ENCODE measurements at places on chromosomes 6 and 20.

DNA sequence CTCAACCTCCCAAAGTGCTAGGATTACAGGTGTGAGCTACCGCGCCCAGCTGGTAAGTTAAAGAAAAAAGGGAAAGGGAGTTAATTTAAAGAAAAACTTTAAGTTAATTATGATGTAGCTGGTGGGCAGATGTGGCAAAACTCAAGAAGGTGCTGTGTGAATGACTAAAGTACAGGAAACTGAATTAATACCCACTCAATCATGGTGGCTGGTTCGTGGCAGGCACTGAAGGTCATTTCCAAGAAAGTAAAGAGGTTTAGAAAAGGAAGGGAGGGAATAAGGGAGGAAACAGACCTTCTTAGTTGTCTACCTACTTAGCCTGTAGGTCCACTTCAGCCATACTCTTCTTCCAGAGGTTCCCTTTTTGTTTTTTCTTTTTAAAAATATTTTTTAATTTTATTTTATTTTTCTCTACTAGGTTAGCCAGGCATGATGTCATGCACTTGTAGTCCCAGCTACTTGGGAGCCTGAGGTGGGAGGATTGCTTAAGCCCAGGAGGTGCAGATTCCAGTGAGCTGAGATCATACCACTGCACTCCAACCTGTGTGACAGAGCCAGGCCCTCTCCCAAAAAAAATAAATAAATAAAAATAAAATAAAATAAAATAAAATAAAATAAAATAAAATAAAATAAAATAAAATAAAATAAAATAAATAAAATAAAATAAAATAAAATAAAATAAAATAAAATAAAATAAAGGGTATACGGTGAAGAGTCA, 11.9 kb upstream of the TGM3 start:
- DNase-seq: no peak

DNA sequence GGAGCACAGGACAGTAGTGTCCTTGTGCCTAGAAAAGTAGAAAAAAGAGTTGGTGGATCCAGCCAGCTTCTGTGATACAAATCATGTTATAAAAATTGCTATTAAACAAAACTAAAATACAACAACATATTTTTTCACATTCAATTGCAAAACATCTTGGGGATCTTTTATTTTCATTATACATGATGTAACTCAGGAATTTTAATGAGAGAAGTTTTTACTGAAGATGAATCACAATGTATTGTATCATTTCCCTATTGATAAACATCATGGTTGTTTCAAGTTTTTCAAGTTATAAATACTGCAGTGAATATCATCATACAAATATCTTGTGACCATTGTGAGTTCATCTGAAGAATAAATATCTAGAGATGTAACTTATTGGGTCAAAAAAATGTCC, 608.0 kb downstream of the PHF3 start:
- no peak for DNase-seq

DNA sequence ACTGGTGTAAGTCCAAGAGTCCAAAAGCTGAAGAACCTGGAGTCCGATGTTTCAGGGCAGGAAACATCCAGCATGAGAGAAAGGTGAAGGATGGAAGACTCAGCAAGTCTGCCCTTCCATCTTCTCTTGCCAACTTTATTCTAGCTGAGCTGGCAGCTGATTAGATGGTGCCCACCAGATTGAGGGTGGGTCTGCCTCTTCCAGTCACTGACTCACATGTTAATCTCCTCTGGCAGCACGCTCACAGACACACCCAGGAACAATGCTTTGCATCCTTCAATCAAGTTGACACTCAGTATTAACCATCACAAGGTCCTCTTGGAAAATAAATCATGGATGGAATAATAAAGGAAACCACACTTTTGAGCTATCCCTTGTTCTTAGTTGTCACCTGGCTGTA, 121.2 kb downstream of the MAP3K7 start:
- DNase-seq: no peak

DNA sequence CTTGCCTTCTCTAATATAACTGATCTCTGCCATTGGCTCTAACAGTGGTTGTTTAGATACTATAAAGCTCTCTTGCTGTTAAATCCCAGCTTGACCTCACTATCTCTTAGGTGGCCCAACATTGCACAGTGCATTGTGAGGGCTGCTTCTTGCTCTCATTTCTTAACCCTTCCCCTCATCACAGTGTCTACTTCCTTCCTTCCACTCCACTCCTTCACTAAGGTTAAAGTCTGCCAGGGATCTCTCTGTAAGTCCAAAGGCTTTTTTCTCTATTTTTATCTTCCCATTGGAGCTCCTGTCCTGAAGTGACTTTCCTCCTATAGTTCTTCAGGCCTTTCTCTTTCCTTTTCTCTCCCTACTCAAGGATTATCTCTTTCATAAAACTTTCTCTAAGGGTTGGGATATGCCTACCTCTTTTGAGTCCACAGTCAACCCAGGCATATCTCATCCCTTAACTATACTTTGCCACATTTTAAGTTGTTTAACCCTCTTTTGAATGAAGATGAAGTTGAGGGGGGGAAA, 4.0 kb upstream of the TBC1D22B start:
- DNase-seq: no peak

DNA sequence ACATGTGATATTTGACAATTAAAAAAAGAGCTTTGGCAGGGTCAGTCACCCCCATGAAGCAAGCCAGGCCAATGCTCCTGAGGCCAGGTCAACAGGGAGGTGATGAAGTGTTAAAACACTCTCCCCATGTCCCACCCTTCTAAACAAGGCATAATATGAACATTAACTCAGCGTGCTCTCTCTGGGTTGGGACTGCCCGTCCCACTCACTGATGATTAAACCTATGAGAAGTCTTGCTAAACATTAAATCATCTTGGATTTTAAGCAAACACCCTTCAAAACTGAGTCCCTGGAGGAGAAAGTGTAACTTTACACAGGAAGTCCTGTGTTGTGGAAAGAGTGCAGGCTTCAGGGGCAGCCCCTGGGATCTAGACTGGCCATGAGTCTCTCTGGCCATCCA, 558.5 kb downstream of the CD83 start:
- DNase-seq: no peak

- DNase-seq: no peak
Observed at GRCh38 chr6:35312807-35313206, 15.2 kb downstream of the DEF6 start.

GRCh38 chr6:84596488-84596887, 167.9 kb downstream of the TBX18 start:
- no peak for DNase-seq

Measured in DMS 273 treated with DMSO at 0.1 percent for 48 hours (cell line).